Transverse colon (tissue), 4 donors: ENCODE measurements at places on chromosomes 3 and 15. TPM values are rescaled to one million over a fixed set of nuclear protein-coding genes. Genes with fewer than 3 reads are reported as not detected.

- no peak overlapping the region for H3K27ac ChIP-seq
- H3K4me1 ChIP-seq: peaks cover 4% of the 10 kb centered on the region
- no peaks in the 10 kb centered on the region for H3K36me3 ChIP-seq
These were observed 81.0 kb upstream of the KCNMB2 start for GRCh38 chr3:178455226-178455625.

DNA sequence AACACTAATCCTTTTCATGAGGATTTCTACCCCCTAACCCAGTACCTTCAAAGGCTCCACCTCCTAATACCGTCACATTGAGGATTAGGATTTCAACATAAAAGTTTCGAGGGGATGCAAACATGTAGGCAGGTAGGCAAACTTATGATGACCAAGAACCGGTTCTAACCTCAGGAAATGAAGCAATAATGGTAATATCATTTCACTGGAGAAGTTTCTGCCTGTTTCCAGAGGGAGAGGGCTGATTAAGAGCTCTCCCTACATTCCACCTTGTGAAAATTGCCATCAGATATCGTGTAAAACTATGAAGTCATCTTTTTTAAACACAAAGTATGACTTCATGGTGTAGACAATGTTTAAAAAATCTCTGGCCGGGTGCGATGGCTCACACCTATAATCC is 31.6 kb downstream of the NKIRAS1 start:
- H3K27ac ChIP-seq: no peak overlapping the region
- H3K27me3 ChIP-seq: no peaks in the 10 kb centered on the region
- no peaks in the 10 kb centered on the region for H3K36me3 ChIP-seq

DNA sequence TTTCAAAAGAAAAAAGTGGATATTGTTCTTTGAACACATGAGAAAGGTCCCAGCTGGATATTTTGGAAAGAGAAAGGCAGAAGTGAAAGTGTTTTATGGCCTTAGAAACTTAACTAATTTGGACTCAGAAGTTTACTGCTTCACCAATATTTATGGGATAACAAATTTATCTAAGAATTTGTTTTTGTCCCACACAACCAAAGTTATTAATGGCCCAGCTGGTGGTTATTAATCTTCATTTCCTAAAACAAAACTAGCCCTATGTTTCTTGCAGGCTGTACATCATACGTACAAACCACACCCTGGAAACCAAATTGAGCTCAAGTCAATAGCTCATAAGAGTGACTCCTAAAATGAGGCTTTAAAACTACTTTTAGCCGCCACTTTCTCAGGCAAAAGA is 372.9 kb upstream of the LMCD1 start:
- no peak overlapping the region for H3K4me3 ChIP-seq
- no peak for DNase-seq
- no peak overlapping the region for H3K27ac ChIP-seq
- no peaks in the 10 kb centered on the region for H3K27me3 ChIP-seq

The GOLGA8R gene
- not detected for total RNA-seq
